ENCODE measurements at places on chromosomes 11 and 22.
A peak's percentile ranks its signal among the peaks of the same experiment; 100 is the strongest.

- no peak for DNase-seq
These were observed 40.7 kb downstream of the LRP5 start for GRCh38 chr11:68353118-68353517.

DNA sequence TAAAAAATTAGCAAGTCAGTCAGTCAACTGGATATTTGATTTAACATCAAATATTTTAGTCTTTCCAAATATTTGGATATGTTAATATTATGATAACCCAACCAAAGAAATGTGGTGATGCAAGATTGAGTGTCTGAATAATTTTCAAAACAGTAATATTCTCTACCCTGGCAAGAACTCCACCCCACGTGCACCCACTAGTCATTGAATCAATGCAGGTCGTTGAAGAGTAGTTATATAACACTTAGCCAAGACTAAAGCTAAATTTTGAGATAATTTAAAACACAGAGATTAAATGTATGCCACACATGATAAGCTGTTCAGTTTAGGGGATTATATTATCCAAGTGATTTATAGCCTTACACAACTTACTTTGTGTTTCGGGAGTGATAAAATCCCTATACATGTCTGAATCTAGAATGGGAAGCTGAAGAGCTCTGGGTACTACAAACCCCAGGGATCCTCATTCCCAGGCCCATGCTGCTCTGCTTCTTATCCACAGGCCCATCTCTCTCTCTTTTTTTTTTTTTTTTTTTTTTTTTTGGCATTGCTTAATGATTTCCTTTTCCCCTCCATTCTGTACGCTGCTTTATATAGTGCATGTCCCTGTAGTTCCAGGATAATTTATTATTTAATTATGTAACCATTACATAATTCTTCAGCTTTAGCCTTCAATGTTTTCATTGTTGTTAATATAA is 392.9 kb downstream of the NTM start:
- no peak for DNase-seq

GRCh38 chr11:46278387-46279125 is 1.1 kb downstream of the CREB3L1 start:
- peak; percentile 68 for DNase-seq

- DNase-seq: no peak
These were observed 13.9 kb upstream of the MYO18B start for GRCh38 chr22:25728071-25728470.
